Left ventricle myocardium superior (tissue), 1 donor: ENCODE measurements at places on chromosomes 7 and 10.

- peak; percentile 21 for DNase-seq
Observed at GRCh38 chr10:4391683-4392082, 434.3 kb upstream of the AKR1E2 start.

- peak; percentile 38 for DNase-seq
Observed at GRCh38 chr10:24215196-24215595, 6.3 kb downstream of the KIAA1217 start.

DNA sequence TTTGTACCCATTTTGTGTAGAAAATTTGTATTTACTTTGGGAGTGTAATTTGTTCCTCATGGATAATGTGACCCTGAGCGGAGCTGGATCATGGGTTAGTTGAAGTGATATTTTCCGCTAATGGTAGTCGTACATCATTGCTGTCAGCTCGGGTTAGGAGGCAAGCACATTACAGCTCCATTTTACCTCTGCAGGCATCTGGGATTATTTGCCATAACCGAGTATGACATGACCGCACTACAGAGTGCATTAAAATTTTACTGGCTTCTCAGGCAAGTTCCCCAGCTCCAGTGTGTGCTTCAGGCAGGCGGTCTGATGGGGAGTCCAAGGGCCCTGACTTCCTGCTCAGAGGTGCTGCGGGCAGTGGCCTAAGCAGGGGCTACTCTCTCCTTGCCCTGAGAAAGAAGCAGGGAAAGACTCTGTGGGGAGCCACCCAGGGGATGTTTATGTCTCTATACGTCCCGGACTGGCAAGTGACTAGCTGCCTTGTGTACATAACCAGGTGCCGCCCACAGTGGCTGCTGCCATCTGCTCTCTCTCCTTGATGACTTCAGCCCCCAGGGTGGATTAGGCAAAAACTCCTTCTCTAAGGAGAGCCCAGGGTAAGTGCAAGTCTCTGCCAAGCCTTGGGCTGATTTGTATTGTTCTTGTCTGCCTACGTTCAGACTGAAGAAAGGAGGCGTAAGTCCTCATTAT is 685.3 kb upstream of the GALNT17 start:
- DNase-seq: no peak

DNA sequence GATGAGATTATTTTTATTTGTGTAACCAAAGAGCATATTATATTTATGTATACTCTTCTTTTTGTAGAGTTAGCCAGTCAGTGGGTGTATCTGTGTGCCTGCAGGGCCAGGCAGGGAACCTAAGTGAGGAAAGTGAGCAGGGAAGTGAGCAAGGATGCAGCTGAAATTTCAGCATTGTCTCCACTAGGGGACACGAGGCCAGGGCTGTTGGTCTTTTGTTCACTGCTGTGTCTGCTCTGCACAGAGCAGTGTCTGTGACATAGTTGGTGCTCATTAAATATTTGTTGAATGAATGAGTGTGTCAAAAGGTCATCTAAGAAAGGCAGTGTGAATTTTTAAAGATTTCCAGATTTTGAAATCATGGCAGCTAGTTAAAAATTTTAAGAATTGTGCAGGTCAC is 51.8 kb downstream of the SUGCT start:
- DNase-seq: no peak

DNA sequence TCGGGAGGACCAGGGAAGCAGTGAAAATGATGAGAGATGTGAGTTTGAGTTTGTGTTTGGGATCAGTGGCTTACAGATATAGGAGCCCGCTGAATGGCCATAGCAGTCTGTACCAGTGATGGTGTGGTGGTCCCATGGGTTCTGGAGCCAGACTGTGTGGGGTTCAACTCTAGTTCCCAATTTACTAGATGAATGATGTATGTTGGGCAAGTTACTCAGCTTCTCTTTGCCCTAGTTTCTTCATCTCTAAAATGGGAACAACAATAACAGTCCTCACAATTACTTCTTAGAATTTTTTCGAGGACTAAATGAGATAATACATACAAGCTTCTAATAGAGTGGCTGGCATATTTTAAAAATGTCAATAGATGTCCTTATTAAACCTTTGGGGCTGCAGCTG is 184.4 kb downstream of the WNT2 start:
- no peak for DNase-seq

DNA sequence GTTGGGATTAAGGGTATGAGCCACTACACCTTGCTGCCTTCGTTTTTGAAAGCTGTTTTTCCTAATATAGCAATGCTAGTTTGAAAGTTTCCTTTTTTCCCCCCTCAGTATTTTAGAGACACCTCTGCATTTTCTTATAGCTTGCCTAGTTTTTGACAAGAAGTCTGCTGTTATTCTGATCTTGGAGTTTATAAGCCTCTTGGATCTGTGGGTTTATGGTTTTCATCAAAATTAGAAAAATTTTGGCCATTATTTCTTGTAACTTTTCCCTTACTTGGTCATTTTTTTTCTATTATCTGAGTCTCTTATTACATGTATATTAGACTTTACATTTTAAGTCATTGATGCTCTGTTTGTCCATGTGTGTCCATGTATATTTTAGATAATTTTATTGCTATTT is 57.2 kb downstream of the SHOC2 start:
- no peak for DNase-seq

DNA sequence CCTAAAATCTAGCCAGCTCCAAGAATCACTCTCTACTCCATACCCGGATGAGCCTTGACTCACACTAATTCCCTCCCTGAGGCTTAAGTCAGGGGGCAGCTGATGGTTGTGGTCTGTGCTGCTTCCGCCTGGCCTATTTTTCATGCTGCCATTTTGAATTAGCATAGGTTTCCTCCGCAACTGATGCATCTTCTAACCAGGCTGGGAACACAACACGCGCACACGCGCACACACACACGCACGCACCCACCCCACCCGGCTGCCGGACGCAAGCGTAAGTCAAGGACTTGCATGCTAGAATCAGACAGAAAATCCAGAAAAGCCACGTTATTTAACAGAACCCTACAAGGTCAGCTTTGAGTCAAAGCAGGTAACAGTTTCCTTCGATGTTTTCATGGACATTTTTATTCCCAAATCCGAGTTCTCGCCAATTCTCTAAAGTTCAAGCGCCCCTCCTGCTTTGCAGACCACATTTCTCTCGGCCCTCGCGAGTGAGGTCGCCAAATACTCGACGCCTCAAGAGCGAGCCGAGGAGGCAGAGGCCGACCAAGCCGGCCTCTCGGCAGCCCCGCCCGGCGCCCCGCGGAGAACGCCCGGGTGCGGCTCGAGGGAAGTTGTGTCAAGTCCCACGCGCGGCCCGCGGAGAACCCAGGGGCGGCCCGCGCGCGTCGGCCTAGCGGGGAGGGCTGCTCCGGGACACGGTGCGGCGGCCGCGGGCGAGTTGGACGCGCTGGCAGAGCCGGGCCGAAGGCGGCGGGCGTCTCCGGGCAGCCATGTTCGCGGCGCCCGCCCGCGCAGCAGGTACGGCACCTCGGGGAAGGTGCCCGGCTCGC is 961 bp downstream of the SCRN1 start:
- peak; percentile 72 for DNase-seq

GRCh38 chr7:10637991-10638390 is 335.7 kb upstream of the PHF14 start:
- DNase-seq: no peak

- DNase-seq: no peak
Observed at GRCh38 chr7:121259826-121260225, 69.0 kb upstream of the WNT16 start.

DNA sequence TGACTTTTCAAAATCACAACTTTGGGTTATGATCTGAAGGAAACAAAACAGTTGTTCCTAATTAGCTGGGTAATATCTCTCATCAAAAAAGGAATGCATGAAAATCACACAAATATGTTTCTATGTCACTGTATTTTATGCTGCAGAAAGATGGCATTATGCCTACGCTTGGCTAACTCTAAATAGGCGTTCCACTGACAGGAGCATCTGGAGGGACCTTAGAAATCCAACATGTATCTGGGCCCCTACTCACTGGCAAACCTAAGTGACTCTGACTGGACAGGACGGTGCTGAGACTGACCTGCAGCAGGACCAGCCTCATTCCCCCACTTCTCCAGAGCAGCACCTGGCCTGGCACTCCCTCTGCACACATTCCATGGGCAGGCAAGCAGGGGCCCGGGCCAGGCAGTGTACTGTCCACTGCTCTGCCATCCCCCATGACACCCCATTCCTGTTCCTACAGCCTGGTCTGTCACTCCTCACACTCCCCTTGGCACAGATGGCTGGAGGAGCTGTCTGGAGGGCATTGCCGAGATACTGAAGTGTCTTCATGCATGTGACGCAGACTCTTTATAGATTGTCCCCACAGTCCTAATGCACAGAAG is 2.6 kb upstream of the MYL7 start:
- no peak for DNase-seq

DNA sequence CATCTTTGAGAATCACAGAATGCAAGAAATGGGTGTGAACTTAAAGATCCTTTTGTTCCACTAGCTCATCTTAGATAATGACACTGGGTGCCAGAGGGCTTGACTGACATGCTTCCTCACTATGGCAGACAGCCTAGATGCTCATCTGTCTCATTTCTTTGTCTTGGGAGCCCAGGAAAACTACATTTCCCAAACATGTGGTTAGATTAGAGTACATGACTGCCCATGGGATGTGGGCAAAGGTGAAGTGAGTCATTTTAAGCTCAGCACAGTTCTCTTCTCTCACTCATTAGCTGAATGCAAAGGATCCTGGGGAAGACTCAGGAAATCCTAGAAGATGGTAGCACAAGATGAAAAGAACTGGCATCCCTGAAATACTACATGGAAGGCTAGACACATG is 32.5 kb upstream of the TBX20 start:
- no peak for DNase-seq

GRCh38 chr10:48554656-48555055 is 50.2 kb downstream of the ARHGAP22 start:
- peak; percentile 45 for DNase-seq

GRCh38 chr10:128472196-128472595 is 346.0 kb upstream of the MKI67 start:
- DNase-seq: no peak

DNA sequence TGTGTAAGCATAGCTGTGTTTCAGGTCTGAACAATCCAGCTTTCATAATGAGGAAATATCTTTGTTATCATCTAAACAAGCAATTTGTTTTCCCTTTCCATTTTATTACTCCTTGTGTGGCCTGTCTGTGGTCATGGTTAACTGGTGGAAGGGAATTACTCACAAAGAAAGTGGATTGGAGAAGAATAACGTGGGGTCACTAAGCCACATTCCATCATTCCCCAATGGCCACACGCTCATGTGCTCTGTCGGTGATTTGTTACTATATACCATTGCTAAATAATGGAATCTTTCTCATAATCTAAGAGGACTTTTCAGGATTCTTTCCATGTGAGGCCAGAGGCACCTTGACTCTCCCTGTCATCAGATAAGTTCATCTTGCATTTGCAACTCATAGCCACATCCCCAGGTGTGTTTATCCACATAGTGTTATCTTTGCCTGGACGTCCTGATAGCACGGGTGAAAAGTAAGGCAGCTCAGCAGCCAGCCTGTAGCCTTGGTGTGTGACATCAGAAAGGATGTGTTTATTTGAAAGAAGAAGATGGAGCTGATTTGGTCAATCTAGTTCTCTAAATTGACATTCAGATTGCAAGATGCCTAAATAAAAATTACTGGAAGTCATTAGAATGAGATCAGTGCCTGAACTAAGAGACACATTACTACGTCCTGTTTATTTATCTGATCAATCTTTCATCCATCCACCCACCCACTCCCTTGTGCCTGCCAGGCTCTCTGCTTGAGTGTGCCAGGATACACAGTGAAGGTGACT is 128.9 kb downstream of the CELF2 start:
- DNase-seq: no peak

GRCh38 chr10:115974351-115974750 is 298.7 kb downstream of the GFRA1 start:
- DNase-seq: no peak

DNA sequence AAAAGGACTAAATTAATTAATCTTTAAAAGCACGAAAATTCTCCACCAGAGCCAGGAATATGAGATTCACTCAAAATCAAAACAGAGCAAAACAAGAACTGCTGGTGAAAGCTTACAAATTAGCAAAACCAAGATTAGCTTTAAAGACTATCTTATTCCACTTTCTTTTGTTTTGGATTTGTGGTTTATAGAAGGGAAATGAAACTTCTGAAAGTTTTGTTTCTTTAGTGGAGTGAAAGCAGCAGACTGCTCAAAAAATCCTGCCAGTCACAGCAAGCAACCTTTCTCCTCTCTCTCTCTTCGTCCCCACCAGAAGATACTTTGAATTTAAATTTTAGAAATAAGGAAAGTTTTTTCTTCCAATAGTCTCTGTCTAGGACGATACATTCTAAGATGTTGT is 7.8 kb downstream of the ACTA2 start:
- no peak for DNase-seq

GRCh38 chr10:70328967-70329366 is 45.2 kb upstream of the NPFFR1 start:
- DNase-seq: no peak

DNA sequence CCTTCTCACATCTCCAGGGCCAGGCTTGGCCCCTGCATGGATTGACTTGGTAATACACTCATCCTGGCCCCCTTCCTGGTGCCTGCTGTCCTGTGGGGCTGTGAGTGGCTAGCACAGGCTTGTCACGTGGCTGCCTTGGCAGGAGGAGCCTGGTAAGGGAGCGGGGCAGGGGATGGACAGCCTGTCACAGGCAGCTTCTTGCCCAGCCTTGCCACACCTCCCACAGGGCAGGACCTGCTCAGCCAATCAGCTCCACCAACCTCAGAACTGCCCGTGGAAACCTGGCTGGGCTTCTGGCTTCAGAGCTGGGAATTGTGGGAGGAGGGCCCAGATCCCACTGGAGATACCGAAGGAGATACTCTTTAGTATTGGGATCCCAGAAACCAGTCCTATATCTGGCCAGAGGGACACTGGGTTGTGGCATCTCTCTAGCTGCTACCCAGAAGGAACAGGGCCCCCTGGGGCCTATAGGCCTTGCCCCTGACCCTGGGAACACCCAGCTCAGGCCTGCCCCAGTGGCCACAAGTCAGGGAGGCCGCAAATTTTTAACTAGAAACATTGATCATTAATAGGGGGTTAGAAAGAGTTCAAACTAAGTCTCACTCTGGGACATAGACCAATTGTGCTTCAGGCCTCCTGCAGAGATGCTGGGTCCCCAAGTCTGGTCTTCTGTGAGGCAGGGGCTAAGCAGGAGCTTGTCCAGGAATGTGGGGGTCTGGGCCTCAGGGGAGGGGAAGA is at the start of gene HOGA1:
TSS of gene HOGA1 (plus strand) at position 330 of the 738 bp plus-strand sequence. CDS start at position 645, 315 bp downstream.
- peak; percentile 92 for DNase-seq

GRCh38 chr7:151754142-151754590 is 122.7 kb downstream of the PRKAG2 start:
- peak; percentile 86 for DNase-seq

DNA sequence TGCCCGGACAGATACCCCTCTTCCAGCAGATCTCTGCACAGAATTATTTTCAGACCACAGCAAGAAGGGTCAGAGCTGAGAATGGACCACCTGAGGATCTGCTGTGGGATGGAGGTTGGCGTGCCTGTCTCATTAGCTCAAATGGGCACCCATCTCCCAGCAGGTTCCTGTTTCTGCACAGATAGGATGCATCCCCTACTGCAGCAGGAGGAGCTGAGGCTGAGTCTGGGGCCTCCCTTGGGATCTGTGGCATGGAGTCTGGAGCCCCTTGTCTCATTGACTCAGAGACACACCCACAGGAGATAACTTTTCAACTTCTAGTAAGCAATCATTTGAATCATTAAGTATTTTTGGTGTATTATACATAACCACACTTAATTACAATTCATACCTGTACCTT is 212.7 kb downstream of the ADK start:
- no peak for DNase-seq

GRCh38 chr7:104317948-104318629 is 10.3 kb upstream of the LHFPL3 start:
- DNase-seq: no peak

- peak; percentile 43 for DNase-seq
Observed at GRCh38 chr10:78584681-78585080, 484.1 kb upstream of the ZMIZ1 start.

- DNase-seq: peak; percentile 53
Observed at GRCh38 chr7:107989618-107990373, 13.2 kb downstream of the LAMB1 start.
